ENCODE measurements at places on chromosomes 3 and 15.

DNA sequence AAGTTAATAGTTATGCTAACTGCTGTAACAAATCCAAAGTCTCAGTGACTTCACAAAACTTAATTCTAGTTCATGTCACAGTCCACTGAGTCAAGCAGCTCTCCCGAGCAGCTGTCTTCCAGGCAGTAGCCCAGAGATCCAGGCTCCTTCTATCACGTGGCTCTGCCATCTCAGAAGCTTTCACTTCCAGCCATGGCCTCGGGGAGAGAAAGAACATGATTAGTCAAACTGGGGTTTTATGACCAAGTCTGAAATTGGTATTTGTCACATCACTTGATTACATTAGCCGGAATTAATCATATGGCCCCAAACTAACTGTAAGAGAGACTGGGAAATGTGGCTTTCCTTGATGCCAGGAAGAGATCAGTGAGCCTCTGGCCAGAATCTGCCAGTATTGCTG is 70.2 kb upstream of the DGKG start:
- peak; percentile 68 for DNase-seq

- no peak for DNase-seq
Measured at GRCh38 chr15:87944050-87944449, 312.5 kb downstream of the NTRK3 start.

- DNase-seq: no peak
Measured at GRCh38 chr3:114260152-114260551, 22.8 kb upstream of the ZNF80 start.

DNA sequence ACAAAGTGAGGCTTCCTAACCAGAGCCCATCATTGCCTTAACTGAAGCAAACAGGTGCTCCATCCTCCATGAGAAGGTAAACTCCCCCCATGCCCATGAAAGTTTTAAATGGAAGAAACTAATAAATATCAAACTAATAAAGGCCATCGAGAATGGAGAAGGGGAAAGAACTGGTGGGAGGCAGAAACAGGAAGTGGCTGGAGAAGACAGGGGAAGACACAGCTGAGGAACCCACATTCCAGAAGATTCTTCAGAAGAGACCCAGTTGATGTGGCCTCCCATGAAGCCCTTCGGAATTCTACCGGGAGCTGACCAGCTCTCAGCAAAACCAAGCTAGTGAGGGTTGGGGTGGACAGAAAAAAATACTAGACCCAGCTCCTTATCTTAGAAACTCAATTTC is 41.6 kb downstream of the SH3BP5 start:
- no peak for DNase-seq

DNA sequence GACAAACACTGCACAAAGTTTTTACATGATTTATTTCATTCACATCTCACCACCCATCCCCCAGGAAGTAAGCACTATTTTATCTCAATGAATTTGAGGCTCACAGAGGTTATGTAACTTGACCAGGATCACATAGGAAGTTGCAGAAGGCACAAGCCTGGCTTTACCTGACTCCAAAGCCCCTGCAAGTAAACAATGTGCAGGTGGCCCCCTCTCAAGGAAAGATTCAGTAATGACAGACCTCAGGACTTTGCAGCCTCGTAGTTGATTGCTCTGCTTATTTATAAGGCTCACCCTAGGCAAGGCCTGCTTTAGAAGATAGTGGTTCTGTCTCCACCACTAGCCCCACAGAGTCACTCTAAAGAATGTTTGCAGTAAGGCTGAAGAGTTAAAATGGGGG is 79.8 kb upstream of the MDFIC2 start:
- DNase-seq: no peak

DNA sequence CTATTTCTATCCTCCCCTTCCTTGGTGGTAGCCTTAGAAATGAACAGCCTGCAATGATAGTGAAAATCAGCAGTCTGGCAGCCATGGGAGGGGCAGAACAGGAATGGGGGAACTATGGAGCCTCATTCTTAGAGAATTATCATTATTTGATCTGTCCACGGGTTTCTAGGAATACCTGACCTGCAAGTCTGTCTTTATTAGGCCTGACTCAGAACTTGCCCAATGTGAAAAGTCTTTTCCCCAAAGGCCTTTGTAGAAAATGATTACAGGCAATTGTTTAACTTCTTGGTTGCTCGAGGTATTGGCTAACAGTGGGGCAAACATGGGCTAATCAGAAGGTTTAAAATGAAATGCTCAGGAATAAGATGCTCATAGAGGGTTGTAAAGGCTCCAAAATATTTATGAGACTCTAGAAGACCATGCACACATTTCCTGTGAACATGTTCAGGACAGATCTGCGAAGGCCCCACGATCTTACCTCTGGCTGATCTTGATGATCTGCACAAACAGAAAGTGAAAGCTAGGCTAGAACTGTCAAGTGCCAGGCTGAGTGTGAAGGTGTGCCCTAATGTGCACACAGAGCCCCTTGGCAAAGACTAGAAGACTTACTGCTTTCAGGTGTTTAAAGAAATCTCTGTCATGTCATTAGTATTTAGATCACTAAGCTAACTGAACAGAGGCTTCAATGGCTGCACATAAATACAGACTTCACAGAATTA is 39.6 kb upstream of the LAMP3 start:
- DNase-seq: peak; percentile 36

GRCh38 chr3:40427045-40427669 is 30.0 kb upstream of the RPL14 start:
- no peak for DNase-seq

GRCh38 chr3:42192334-42193200 is 73.4 kb downstream of the CCK start:
- DNase-seq: no peak

GRCh38 chr15:85630311-85630710 is 164.4 kb downstream of the KLHL25 start:
- DNase-seq: no peak

GRCh38 chr3:143170074-143170473 is 50.5 kb downstream of the CHST2 start:
- no peak for DNase-seq

- DNase-seq: no peak
Measured at GRCh38 chr3:173930251-173930650, 532.7 kb downstream of the NLGN1 start.

GRCh38 chr3:15572138-15572537 is 29.2 kb downstream of the HACL1 start:
- DNase-seq: no peak

DNA sequence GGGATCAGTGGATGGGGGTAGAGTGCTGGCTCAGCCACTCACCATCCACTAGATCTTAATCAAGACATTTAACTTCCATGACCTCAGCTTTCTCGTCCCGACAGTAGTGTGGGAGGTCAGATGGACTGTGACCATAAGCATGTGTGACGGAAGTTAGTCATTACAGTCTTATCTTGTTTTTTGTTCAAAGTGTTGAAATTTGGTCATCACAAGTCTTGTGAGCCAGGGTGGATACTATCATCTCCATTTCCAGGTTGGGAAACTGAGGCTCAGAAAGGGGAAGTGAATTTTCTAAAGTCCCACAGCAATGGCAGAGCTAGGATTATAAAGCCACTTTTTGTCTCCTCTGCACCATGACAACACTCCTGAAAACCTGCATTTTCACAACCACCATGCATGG is 32.0 kb upstream of the ITGA11 start:
- no peak for DNase-seq

DNA sequence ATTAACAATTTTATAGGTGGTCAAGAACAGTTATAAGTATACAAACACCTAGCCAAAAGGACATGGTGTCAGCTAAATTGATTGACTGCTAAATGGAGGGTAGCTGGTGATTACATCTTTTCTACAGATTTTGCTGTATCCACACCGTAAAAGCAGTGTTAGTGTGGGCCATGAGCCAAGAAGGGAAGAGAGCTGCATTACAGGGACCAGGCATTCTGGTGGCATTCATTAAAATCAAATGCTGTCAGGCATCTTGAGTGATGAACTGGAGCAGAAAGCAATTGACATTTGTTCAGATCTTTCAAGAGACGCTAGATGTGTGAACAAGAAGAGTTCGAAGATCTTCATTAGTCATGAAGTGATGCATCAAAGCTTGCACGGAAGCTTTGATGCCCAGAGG is 177.9 kb downstream of the ARPP21 start:
- DNase-seq: no peak

- DNase-seq: no peak
Measured at GRCh38 chr15:89192766-89193165, 28.6 kb downstream of the RLBP1 start.

DNA sequence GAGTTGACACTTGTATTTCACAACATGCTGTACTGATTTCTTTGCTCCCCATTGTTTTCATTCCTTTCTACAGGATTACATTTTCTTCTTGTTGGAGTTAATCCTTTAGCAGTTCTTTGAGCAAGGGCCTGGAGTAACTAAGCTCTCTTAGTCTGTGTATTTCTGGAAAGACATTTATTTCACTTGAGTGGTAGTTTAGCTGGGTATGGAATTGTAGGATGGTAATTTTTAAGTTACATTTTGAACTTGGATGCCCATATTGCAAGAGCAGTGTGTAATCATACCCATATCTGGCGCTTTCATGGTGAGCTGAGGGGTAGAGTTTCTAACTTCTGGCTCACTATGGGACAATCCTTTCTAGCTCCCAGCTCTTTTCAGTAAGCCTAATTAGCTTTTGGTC is 74.6 kb downstream of the SLC6A11 start:
- DNase-seq: no peak

GRCh38 chr3:131806736-131807135 is 228.1 kb downstream of the CPNE4 start:
- DNase-seq: no peak

GRCh38 chr3:34189133-34189532 is 390.7 kb downstream of the PDCD6IP start:
- no peak for DNase-seq

DNA sequence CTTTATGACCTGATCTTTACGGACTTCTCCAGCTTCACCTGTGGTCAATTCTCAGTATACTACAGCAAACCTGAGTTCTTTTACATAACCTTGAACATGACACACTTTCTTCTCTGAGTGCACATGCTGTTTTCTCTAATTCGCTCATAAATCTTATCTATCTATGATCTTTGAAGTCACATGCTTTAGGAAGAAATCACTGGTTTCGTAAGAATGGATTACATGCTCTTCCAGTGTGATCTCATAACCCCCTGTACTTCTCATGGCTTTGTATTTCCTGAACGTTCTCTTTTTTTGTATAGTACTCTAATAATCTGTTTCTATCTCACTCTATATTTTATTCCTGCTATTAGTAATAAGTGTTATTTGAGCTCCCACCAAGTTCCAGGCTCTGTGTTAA is 1165.2 kb downstream of the TBL1XR1 start:
- DNase-seq: no peak

DNA sequence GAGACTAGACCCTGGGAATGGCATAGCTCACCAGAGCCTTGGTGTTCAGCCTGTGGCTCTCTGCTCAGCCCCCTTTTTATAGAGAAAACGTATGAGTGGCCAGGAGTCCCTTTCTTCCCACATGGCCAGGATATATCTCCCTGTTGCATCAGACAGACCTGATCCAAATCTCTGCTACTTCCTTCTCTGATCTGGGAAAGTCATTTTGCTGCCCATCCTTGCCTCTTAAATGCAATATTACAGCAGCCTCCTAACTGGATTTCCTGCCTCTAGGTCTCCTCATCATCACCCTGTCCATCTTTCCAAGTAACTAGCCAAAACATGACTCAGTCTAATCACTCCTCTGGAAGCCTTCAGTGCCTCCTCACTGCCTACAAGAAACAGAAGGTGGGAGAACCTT is 42.9 kb downstream of the CTDSPL start:
- DNase-seq: no peak

DNA sequence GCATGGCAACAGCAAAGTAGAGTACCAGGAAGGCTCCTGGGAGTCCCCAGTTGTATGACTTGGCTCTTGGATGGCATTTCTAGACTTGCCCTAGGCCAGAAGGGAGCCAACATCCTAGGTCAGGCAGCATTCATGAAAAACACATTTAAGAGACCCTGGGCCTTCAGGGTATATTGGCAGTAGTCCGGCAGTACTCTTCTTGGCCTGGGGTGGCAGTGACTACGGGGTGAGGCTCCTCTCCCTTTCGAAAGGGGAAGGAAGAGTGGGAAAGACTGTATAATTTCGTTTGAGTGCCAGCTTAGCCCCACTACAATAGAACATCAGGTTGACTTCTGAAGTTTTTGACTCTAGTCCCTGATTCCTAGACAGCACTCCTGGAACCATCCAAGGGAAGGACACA is 136.4 kb downstream of the ZIC4 start:
- DNase-seq: no peak

GRCh38 chr3:27880969-27881892 is 159.1 kb upstream of the EOMES start:
- peak; percentile 24 for DNase-seq

DNA sequence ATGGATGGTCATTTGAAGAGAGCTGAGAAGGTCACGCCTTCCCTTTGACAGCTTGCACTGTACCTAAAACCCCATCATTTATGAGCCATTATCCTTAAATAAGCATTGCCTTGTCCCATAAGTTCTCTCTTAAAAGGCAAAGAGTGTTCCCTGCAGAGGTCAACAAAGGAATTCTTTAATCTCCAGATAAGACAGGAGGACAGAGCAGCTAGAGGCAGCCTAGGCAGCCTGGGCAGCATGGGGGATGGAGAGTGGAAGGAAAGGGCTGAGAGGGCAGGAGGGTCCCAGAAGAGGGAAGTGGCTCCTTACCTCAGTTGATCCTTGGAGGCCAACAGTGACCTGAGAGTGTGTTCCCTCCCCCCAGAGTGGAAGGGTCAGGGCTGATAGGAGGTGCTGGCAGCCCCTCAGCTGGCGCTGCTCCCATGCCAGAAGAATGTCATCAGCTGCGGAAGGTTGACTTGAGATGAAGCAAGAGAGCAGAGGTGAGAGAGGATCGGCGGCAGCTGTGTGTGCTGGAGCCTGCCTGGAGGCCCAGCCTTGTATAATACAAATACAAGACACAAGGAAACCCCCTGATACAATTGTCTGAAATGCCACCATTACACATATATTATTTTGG is 12.8 kb downstream of the KBTBD13 start:
- DNase-seq: no peak

GRCh38 chr3:52527732-52528585 is 5.7 kb downstream of the NT5DC2 start:
- no peak for DNase-seq

DNA sequence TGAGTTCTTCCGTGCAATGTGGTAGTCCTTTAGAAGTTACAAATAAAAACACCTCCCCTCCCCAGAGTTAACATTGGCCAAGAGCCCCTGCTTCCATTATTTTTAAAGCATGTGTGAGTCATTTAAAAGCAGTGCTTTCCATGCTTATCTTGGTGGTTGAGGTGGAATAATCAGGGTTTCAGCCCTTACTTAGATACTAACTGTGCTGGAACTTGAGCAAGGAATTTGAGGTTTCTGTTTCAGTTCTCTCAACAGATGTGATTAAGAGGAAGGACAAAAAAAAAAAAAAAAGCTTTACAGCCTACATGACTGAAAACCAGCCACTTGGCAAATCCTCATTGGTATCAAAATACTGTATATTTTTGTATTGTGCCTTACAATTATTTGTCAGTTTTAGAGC is 64.5 kb downstream of the CGNL1 start:
- DNase-seq: no peak

GRCh38 chr3:122810734-122811133 is 15.9 kb downstream of the SLC49A4 start:
- DNase-seq: no peak

DNA sequence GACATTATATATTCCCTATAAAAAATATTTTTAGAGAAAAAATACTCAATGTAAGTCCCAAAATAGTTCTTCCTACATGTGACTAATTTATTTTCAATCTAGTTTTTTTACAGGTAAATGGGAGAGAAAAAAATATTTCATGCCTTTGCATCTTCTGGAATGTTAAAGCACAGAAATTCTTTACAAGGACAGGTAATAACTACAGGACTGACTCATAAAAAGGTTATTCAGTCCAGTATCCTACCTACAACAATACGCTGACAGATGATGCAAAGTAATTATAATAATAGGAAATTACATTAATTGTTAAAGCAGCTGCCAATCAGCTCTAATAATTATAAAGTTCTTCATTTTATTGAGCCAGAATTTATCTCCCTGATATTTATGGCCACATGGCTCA is 147.5 kb downstream of the MYO9A start:
- no peak for DNase-seq
